ENCODE measurements at places on chromosomes 7 and 10.

- DNase-seq, result no peak
Observed at GRCh38 chr7:90192876-90193750, 18.4 kb upstream of the STEAP2 start.

- DNase-seq, result no peak
Observed at GRCh38 chr7:17651341-17651740, 289.0 kb downstream of the SNX13 start.

- no peak for DNase-seq
Observed at GRCh38 chr10:19750972-19751371, 65.3 kb upstream of the PLXDC2 start.

GRCh38 chr10:3625959-3626751 is 158.9 kb downstream of the KLF6 start:
- no peak for DNase-seq

GRCh38 chr10:69948261-69948660 is 104.4 kb upstream of the MACROH2A2 start:
- DNase-seq, result no peak

DNA sequence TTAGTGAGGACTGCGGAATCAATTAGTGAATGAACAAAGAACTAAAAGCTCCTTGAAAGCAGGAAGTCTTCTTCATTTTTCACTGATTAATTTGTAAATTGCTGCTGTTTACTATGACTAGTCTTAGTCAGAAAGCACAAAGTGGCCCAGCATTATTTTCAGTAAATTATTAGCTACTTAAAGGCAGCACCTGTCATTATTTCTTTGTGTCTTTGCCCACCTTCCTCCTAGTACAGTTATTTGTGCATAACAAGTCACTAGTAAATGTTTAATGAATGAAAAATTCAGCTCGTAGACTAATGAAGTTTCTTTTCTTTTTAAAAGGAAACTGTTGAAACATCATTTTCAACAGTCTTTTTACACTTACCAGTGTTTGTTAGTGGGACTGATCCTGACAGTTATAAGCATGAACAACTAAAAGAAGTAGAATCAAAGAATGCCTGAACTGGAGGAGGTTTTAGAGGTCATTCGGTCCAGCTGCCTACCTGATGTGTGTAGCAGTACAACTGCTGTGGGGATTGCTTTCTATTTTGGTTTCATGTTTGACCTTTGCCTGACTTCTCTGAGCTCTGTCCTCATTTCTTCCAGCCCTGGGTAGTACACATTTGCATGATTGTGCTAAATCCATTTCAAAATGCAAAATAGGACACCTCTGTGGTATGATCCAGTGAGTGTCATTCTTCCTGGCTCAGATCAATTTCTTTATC is 140.0 kb upstream of the PHYHIPL start:
- no peak for DNase-seq

- DNase-seq, result no peak
Observed at GRCh38 chr7:107185716-107186115, 16.9 kb downstream of the HBP1 start.

DNA sequence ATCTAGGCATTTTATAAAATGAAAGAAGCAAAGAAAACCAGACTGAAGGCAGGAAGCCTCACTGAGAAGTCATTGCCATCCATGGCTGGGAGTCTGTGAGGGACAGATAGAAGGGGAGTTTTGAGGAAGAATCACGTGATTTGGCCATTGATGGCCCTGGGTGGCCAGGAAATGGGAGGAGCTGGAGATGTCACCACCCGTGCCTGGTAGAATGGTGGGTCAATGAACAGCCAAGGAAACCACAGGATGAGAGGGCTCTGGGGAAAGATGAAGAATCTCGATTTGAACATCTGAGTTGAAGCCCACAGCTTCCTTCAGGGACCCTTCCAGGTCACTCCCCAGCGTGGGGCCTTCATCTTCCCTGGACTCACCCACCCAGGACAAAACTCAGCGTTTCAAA is 103.3 kb upstream of the CHST15 start:
- no peak for DNase-seq

DNA sequence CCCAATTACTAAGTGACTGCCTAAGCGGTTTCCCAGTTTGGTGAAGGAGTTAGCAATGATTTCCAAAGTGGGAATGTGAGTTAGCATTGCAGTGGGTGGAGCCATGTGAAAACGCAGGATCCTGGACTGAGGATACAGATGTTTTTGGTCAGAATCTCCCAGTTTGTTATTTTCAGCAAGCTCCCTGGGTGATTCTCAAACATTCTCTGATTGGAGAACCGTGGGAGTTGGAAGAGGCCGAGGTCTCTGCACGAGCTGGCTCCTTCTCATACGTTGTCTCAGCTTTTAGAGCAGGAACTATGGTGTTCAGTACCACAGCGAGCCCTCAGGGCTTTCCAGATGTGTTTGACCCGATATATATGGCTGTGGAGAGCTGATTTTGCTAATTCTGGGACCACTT is 396.5 kb upstream of the NPVF start:
- no peak for DNase-seq

DNA sequence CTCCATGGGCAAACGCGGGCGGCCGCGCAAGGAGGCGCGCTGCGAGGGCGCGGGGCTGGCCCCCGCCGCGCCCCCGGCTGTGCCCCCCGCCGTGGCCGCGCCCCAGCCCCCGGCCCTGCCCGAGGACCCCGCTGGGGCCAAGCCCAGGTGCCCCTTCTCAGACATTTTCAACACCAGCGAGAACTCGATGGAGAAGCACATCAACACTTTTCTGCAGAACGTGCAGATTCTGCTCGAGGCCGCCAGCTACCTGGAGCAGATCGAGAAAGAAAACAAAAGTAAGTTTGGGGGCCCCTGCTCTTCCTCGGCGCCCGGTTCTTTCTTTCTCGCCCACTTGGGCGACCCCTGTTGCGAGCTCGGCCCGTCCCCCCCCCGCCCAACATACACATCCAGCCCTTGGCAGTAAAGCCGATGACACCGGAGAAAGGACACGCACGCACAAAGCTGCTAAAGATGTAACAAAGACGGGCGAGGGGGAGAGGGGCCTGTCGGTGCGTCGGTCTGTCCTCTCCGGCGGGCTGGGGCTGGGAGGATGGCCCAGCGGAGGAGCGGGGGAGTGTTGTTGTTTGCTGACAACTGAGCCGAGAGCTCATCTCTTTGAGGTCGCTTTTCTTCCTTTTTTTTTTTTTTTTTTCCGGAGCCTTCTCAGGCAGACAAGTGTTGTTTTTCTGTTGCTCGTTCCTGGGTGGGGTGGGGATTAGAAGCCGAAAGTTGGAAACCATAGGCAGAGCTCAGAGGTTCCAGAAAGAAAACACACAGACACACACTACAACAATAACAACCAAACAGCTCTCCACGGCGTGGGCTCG is 604 bp downstream of the MXI1 start:
- DNase-seq, result peak; percentile 61

DNA sequence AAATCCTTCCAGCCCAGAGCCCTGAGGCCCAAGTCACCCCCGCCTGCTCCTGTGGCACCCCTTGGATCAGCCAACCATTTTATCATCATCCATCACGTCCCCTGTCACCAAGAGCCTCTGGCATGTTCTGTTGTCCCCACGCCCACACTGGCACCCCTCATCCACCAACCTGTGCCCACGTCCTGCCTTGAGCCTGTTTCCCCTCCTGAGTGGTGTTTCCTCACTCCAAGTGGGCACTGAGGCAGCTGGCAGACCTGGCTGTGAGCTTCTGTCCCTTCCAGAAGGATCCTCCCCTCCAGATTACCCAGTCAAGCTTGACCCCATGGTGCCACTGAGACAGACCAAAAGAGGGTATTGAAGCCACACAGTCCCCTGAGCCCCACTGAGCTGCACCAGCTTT is 71.4 kb upstream of the ANTXRL start:
- DNase-seq, result no peak

DNA sequence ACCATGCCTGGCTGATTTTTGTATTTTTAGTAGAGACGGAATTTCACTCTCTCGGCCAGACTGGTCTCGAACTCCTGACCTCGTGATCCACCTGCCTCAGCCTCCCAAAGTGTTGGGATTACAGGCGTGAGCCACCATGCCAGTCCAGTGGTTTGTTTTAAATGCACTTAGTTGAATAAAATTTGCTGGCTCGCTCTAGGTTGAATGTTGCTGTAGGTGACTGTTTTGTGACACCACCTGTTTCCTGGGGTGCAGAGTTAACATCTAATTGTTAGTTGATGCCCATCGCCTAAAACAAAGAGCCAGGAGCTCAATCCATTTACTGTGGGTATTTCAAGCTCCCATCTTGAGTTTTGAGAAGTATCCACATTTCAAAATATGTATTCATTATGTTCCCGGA is 31.2 kb downstream of the MGAM2 start:
- no peak for DNase-seq

DNA sequence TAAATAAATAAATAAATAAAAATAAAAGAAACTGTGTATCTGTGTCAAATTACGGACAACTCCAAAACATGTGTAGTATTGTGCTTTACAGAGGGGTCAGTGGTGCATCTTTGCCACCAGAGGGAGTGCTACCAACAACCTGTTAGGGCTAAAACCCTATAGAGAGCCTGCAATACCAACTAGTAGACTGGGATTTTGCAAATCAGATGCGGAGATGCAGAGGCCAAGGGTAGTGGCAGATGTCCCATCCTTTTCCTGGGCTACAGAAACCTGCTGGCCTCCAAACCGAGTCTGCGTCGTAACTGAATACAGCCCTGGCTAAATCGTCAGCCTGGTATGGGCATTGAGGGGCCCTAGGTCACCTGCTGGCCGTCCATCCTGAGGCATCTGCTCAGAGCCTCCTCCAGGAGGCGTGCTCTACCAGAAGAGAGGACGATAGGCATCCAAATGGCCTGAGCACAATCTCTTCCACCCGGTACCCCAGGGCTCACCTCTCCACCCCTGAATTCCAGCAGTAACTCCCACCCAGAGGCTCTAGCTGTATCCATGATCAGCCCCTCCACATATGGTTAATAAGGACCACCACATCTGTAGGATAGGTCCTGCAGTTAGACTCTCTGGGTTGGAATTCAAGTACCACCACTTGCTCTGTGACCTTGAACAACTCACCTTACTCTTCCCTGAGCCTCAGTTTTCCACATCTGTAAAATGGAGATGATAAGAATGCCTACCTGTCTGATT is 6.2 kb upstream of the RRP12 start:
- DNase-seq, result peak; percentile 50
